ENCODE measurements at places on chromosomes 12 and 14. TPM values are rescaled to one million over a fixed set of nuclear protein-coding genes. Genes with fewer than 3 reads are reported as not detected.

DNA sequence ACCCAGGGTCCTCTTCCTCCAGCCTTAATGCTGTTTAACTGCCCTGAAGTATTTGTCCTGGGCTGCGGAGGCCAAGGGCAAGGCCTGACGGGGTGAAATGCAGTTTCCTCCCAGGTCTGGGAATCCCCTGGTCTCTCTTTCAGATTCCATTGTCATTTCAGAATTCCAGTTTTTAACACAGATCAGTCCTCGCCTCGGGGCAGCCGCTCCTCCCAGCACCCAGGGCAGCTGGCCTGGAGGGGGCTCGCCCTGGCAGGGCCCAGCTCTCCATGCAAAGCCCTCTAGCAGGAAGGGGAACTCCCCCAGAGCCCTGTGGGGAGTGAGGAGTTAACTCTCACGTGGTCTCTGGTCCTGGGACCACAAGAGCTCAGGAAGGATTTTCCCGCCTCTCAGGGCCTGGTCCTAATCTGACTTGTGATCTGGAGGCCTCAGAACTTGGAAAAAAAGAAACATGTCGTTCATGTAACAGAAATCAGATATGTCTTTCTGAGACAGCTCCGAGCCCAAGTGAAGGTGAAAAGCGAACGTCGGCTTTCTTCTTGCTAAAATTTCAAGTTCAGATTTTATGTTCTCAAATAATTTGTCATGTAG, 265.6 kb upstream of the SFSWAP start:
- DNase-seq: no peak

The NRXN3 gene
- total RNA-seq: not detected

GRCh38 chr14:59564366-59564765, 12.2 kb downstream of the CCDC175 start:
- no peak for DNase-seq

GRCh38 chr12:108120863-108121165, 8.3 kb upstream of the WSCD2 start:
- no peak for DNase-seq

- DNase-seq: no peak
Measured at GRCh38 chr12:76945867-76946266, 67.0 kb upstream of the CSRP2 start.

The SERPINA5 gene
- 1.1 TPM for total RNA-seq
